ENCODE measurements at places on chromosomes 12 and 14.

GRCh38 chr12:90091809-90092208 is 383.2 kb upstream of the ATP2B1 start:
- no peak for DNase-seq

DNA sequence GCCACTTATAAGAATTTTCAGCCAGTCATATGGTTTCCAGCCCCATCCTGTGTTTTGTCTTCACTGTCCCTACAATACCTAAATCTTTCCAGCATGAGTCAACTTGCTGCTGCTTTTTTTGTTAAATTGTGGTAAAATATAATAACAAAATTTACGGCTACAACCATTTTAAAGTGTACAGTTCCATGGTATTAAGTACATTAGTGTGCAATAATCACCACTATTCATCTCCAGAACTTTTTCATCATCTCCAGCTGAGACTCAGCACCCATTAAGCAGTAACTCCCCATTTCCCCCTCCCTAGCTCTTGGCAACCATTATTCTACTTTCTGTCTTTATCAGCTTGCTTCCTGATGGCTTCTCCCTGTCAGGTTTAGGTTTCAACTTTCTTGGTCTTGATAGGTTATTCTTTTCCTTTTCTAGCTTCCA is 39.1 kb downstream of the FRS2 start:
- peak; percentile 64 for DNase-seq

DNA sequence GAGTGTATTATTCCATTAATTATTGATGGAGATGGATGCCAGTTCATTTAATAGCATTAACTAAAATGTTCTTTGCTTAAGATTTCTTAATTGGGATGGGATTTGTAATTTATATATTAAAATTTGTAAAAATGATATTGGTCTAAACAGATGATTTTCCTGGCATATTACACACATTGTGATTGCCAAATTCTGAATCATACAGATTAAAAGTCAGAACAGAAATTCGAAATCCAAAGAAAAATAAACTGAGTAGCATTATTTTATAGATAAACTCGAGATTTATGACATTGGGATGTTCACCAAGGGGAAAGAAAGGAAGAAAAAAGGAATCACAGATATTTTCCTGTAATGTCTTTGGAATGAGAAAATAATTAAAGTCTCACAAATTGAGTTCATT is 481.1 kb downstream of the CCER1 start:
- no peak for DNase-seq

- DNase-seq, result no peak
Measured at GRCh38 chr12:44159862-44160261, 324.0 kb downstream of the TMEM117 start.

GRCh38 chr12:49518914-49519573 is 19.8 kb upstream of the KCNH3 start:
- DNase-seq, result peak; percentile 77

DNA sequence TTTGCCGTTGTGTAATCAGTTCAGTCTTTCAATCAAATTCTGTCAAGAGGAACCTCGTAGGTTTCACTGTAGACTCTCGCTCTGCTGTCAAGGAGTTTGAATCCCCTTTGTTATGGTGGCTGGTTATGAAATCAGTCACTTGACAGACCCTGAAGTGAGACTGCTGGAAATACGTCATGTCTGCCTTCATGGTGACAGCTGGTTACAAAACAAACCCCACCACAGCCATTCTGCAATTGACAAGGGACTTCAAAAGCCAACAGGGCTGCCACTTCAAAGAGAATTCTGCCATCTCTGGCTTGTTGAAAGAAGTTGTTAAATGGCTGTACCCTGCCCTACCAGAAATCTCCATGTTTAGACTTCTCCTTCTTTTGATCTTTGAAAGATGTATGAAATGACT is 286.9 kb downstream of the ERC1 start:
- DNase-seq, result no peak

DNA sequence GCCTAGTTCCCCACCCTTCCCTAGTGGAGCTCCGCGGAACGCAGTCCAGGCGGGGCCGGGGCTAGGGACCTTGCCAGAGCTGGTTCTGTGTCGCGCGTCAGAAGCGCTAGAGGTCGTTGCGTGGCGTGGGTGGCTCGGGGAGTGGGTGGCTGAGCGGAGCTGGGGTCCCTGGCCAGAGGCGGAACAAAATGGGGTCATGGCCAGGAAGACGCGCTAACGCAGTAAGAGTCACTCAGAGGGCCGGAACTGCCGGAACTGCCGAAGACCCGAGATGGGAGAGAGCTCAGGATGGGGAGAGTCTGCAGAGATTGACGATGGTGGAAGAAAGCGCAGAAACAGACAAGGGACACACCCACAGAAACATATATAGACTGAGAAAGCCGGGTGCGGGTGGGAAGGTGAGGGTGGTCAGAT is 4.8 kb downstream of the DGKA start:
- no peak for DNase-seq

DNA sequence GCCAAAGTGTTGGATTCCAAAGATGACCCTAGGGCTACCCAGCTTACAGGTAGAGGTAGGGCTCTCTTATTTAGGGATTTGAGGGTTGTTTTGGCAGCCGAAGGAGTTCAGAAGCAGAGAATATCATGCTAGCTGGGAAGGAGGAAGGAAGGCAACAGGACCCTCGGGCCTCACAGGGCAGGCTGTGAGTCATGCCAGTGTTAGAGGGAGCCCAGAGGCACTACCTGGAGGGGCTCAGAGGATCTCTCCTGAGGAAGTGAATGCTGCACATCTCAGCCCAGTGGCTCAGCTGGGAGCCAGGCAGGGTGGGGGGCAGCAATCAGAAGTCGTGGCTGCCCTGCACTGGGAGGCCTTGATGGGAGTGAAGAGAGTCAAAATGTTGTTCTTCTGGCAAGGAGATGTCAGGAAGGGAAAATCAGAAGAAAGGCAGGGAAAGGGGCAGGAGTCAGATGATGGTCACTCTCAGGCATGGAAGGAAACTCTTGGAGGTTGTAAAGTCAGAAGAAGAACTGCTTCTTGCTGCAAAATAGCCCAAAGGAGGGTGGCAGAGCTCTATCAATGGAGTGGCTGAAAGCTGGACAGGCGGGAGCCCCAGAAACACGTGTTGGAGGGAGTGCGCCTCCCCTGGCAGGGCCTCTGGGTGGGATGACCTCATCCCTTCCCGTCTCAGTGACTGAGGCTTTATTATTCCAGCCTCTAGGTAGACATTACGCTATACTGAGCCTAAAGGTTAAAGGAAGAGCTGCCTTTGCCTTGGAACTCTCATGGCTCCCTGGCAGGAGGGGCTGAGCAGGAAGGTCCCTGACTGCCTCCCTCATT is 141.3 kb downstream of the SMOC1 start:
- peak; percentile 34 for DNase-seq

GRCh38 chr12:114846771-114847170 is 162.8 kb upstream of the TBX3 start:
- DNase-seq, result no peak

GRCh38 chr14:61875483-61875882 is 113.3 kb downstream of the SNAPC1 start:
- no peak for DNase-seq

DNA sequence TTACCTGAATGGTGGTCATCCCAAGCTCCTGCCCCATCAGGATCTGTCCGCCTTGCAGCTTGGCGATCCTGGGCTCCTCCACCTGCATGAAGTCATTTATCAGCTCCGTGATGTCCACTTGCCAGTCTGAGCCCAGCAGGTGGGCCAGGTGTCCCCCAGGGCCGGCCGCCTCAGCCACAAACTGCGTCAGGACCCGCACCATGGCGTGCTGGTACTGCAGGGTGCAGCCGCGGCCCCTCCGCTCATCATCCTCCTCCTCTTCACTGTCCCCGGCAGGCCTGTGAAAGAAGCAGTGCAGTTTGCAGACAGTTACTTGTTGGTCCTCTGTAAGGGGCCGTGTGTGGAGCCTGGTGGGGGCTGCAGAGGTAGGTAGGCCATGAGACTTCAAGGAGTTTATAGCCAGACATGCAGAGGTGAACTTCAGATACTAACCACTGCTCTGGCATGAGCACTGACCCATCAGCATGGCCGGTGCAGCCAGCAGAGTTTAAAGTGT is 228.5 kb downstream of the GLT1D1 start:
- DNase-seq, result no peak

GRCh38 chr12:110622582-110622981 is 8.7 kb downstream of the TCTN1 start:
- DNase-seq, result no peak

- DNase-seq, result peak; percentile 2
Measured at GRCh38 chr12:22408610-22409376, 74.3 kb upstream of the ST8SIA1 start.

- DNase-seq, result peak; percentile 71
Measured at GRCh38 chr12:59808317-59808910, 212.6 kb downstream of the SLC16A7 start.

DNA sequence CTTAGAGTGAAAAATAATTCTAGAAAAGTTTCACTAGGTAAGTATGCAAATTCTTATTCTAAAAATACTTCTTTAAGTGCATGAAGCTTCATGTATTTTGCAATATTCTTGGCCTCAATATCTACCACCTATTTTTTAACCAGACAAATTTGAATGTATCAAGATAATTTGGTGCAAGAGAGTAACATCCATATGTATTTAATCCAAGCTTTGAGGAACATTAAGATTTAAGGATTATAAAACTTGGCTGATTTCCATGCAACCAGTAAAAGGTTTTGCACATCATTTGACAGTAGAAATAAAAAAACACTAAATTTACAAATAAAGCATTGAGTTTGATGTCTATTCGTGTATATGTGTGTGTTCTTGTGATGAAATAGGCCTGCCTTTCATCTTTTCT is 7.7 kb downstream of the LUM start:
- DNase-seq, result no peak

DNA sequence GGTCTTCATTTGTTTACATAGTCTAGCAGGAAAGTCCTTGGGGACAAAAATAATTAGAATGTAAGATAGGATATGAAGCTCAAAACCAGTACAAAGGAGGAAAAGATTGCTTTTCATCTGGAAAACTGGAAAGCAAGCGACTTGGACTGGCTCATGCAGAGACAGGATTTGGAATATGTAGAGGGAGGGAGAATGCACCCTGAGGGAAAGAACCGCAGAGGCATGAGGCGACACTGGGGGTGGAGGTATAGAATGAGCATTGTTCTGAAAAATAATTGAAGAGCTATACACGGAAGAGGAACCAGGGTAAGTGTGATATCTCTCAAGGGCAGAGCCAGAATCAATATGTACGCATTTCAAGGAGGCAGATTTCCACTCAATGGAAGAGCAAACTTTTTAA is 85.5 kb downstream of the PLEKHG3 start:
- DNase-seq, result no peak

DNA sequence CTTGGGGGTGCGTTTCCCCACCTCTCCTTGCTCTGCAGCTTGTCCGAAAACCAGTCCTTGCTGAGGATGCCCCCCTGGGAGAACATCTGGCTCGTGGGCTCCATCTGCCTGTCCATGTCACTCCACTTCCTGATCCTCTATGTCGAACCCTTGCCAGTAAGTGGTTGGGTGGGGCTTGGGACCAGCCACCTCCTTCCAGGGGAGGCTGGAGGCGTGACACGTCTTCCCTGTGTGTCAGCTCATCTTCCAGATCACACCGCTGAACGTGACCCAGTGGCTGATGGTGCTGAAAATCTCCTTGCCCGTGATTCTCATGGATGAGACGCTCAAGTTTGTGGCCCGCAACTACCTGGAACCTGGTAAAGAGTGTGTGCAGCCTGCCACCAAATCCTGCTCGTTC is 57.5 kb downstream of the ANAPC7 start:
- DNase-seq, result no peak

GRCh38 chr12:29026419-29026818 is 122.7 kb upstream of the FAR2 start:
- DNase-seq, result no peak

DNA sequence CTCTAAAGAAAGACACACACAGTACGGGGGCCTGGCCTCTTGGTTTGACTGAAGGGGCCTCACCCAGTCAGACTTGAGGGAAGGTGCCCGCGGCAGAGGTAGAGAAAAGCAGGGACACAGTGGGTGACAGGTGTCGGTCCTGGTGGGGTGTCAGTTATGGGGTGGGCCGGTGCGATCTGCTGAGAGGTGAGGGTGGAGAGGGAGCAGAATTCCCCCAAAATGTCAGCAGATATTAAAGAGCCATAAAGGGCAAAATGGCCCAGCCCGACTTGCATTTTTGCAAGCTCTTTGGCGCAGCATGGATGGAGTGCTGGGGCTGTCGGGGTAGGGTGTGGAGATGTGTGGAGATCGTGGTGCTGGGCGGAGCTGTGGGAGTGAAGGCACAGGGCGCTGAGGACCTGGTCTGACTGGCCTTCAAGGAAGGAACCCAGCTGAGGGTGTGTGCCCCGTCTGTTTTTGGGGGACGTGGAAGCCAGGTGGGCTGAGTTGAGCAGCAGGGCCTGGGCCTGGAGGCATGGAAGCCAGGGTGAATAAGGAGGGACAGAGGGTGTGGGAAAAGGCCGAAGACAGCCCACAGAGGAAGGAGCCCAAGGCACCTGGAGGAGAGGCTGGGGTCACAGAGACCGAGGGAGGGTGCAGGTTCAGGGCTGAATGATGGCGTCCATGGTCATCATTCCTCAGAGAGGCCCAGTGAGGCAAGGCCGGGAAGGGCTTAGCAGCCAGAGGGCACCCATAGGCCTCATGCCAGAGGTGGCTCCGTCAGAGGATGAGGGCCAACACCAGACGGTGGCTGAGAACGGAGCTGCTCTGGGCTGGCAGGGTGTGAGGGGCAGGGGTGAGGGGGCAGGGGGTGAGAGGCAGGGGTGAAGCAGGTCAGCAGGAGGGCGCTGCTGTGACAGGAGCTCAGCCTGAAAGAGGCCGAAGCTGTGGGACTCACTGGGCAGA is 48.2 kb upstream of the DYNC1H1 start:
- DNase-seq, result no peak

- peak; percentile 13 for DNase-seq
Measured at GRCh38 chr12:45918818-45919217, 71.6 kb downstream of the SCAF11 start.

DNA sequence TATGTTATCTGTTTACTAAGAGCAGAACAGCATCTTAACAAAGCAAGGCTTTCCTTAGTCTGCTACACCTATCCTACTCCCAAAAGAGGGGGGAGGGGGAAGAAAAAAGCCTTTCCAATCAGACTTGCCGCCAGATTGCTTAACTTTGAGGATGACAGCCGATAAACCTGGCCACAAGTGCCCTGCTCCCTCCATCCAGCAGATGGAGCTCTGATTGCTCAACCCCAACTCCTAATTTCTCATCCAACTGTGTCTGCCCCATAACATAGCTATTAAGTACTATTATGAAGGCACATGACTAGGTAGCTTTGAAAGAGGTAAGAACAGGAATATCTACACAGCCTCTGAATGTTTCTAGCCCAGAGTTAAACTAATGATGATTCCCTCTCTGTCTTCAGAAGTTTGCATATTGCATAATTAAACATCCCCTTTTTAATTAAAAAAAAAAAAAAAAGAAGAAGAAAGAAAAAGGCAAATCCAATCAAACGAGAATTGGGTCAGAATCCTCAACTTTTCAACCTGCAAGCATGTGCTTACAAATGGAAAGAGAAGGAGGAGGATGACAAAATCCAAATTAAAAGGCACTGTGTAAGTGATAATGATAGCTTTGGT is 247.4 kb downstream of the GALC start:
- peak; percentile 69 for DNase-seq
